ENCODE measurements at places on chromosomes 16 and 17. TPM values are rescaled to one million over a fixed set of nuclear protein-coding genes. Genes with fewer than 3 reads are reported as not detected.
A peak's percentile ranks its signal among the peaks of the same experiment; 100 is the strongest.

- no peaks in the 10 kb centered on the region for H3K27me3 ChIP-seq
- H3K36me3 ChIP-seq, result no peaks in the 10 kb centered on the region
- no peak overlapping the region for H3K27ac ChIP-seq
- no peaks in the 10 kb centered on the region for H3K4me1 ChIP-seq
Measured at GRCh38 chr17:27862004-27862403, 31.2 kb downstream of the LYRM9 start.

Gene PLEKHG4
- 11.7 TPM for total RNA-seq

- H3K4me1 ChIP-seq, result peaks cover under 1% of the 10 kb centered on the region
- H3K27me3 ChIP-seq, result no peaks in the 10 kb centered on the region
- no peak overlapping the region for H3K4me3 ChIP-seq
- H3K27ac ChIP-seq, result no peak overlapping the region
- DNase-seq, result no peak
- H3K36me3 ChIP-seq, result no peaks in the 10 kb centered on the region
Measured at GRCh38 chr16:82005027-82005830, 6.0 kb downstream of the SDR42E1 start.

- no peak overlapping the region for H3K4me3 ChIP-seq
- no peaks in the 10 kb centered on the region for H3K27me3 ChIP-seq
- no peaks in the 10 kb centered on the region for H3K4me1 ChIP-seq
- H3K27ac ChIP-seq, result no peak overlapping the region
- no peak for DNase-seq
- peaks cover 18% of the 10 kb centered on the region for H3K36me3 ChIP-seq
Measured at GRCh38 chr17:82194765-82195164, 17.9 kb downstream of the CCDC57 start.

GRCh38 chr16:56294579-56294978, 103.3 kb downstream of the GNAO1 start:
- H3K27ac ChIP-seq, result no peak overlapping the region
- peaks cover 3% of the 10 kb centered on the region for H3K4me1 ChIP-seq
- DNase-seq, result no peak
- no peak overlapping the region for H3K4me3 ChIP-seq
- no peaks in the 10 kb centered on the region for H3K36me3 ChIP-seq

DNA sequence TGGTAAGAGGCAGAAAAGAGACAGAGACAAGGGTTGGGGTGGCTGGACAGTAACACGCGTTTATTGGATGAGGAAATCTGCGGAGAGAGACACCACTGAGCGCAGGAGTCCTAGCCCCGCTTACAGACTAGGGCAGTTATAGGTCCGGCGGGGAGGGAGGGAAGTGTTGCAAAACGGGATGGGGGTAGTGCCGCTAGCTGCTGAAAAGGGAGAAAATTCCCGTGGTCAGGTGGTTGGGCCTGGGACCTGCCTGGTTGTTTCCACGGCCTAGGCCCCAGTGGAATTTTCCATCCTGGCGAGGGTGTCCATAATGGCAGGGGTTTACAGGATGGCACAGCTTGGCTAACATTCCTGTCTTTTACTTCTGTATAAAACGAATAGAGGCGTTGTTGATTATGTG, 5.5 kb upstream of the CPHXL2 start:
- H3K36me3 ChIP-seq, result no peaks in the 10 kb centered on the region
- no peaks in the 10 kb centered on the region for H3K27me3 ChIP-seq
- H3K4me1 ChIP-seq, result no peaks in the 10 kb centered on the region
- H3K4me3 ChIP-seq, result no peak overlapping the region
- DNase-seq, result no peak
- H3K27ac ChIP-seq, result no peak overlapping the region

DNA sequence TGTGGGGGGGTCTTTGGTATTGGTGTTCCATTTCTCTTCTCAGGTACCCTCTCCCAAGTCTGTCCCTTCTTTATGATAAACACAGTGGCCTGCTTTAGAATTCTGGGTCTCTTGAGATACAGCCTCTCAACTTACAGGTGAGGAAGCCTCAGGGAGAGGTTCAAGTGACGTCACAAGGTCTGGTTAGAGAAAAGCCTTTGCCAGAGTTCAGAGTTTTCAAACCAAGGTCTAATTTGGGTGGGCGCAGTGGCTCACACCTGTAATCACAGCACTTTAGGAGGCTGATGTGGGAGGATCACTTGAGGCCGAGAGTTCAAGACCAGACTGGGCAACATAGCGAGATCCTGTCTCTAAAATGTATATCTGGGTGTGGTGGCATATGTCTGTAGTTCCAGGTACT, 2.1 kb downstream of the IRF8 start:
- no peak overlapping the region for H3K27ac ChIP-seq
- peaks cover 5% of the 10 kb centered on the region for H3K4me1 ChIP-seq
- H3K36me3 ChIP-seq, result no peaks in the 10 kb centered on the region
- no peak for DNase-seq

DNA sequence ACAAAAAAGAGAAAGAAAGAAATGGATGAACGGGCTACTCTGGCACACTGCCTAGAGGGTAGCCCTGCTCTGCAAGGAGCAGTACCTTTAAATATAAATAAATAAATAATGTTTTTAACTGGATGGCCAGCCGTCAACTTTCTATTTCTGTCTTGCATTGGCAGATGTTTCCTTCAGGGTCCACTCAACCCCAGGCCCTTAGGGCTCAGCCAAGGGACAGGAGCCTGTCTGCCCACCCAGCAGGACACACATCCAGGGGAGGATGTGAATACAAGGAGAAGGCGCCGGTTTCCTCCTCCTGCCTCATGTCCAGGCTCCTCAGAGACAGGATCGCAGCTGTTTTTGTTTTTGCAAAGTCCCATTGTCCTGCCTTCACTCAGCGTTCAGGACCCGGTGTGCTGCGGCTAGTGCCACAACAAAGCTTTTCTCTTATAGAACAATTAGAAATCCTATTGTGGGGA, 22.6 kb downstream of the TTYH2 start:
- H3K36me3 ChIP-seq, result peaks cover 4% of the 10 kb centered on the region
- peak overlapping the region; percentile 44 for H3K27ac ChIP-seq
- DNase-seq, result peak; percentile 60
- peaks cover 78% of the 10 kb centered on the region for H3K4me1 ChIP-seq

- no peak overlapping the region for H3K4me3 ChIP-seq
- H3K27ac ChIP-seq, result no peak overlapping the region
- no peaks in the 10 kb centered on the region for H3K36me3 ChIP-seq
- H3K27me3 ChIP-seq, result no peaks in the 10 kb centered on the region
- H3K4me1 ChIP-seq, result peaks cover 5% of the 10 kb centered on the region
Measured at GRCh38 chr16:11946433-11946832, 4.6 kb upstream of the NPIPB2 start.

Gene MYH3
- 3.5 TPM for total RNA-seq

Gene SDR42E1
- 4.3 TPM for total RNA-seq

DNA sequence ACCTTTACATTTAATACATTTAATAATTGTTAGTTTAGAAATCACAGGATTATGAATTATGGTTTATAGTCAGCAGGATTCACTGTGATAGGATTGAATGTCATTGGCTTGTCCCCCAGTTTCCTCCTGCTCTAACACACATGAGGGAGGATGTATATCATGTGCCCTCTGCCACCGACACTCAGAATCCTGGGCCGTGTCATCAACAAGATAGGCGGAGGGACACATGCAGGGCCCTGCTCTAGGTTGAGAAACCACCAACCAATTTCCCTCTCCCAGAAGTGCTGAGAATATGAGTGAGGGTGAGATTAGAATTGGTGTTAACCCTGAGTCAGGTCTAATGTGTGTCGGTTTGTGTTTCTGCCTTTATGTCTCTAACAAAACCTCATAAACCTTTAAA, 85.1 kb downstream of the CES1 start:
- no peaks in the 10 kb centered on the region for H3K4me1 ChIP-seq
- H3K27me3 ChIP-seq, result no peaks in the 10 kb centered on the region
- no peaks in the 10 kb centered on the region for H3K36me3 ChIP-seq
- DNase-seq, result no peak
- no peak overlapping the region for H3K27ac ChIP-seq
- H3K4me3 ChIP-seq, result no peak overlapping the region

GRCh38 chr16:56372013-56372634, 53.2 kb downstream of the AMFR start:
- no peak overlapping the region for H3K27ac ChIP-seq
- H3K36me3 ChIP-seq, result no peaks in the 10 kb centered on the region
- H3K27me3 ChIP-seq, result no peaks in the 10 kb centered on the region
- no peak for DNase-seq
- H3K4me3 ChIP-seq, result no peak overlapping the region
- peaks cover 14% of the 10 kb centered on the region for H3K4me1 ChIP-seq

DNA sequence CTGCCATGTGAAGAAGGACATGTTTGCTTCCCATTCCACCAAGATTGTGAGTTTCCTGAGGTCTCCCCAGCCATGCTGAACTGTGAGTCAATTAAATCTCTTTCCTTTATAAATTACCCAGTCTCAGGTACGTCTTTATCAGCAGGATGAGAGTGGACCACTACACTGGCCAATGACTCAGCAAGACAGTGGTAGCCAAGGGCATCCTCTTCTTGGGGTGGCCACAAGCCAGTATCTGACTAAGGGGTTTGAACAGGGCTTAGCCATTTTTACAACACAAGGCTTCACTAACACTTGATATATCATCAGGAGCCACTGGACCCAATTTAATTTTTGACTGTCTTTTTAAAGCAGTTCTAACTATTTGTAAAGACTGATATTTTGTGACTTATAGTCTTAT, 21.1 kb upstream of the KRT24 start:
- H3K27me3 ChIP-seq, result no peaks in the 10 kb centered on the region
- no peaks in the 10 kb centered on the region for H3K4me1 ChIP-seq
- no peaks in the 10 kb centered on the region for H3K36me3 ChIP-seq
- DNase-seq, result no peak
- H3K27ac ChIP-seq, result no peak overlapping the region

Gene ABHD15
- 11.6 TPM for total RNA-seq

Gene SLC12A3
- not detected for total RNA-seq

DNA sequence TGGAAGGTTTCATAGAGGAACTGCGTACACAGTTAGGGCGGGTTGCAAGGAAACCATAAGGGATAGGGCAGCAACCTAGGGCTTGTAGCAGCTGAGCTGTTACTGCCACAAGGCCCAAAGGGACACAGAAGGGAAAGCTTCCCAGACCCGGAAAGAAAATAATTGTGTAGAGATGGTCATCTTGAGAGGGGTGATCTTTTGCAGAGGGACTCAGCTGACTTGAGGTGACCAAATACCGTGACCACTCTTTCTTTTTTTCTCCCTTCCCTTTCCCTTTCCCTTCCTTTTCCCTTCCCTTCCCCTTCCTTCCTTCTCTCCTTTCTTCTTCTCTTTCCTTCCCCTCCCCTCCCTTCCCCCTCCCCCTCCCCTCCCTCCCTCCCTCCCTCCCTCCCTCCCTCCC, 8.5 kb upstream of the CREBBP start:
- H3K27ac ChIP-seq, result no peak overlapping the region
- no peaks in the 10 kb centered on the region for H3K4me1 ChIP-seq
- H3K27me3 ChIP-seq, result no peaks in the 10 kb centered on the region
- no peak overlapping the region for H3K4me3 ChIP-seq

Gene MTMR4
- total RNA-seq, result 82.6 TPM
